Activated CD4-positive, alpha-beta T cell treated with anti-CD3 and anti-CD28 coated beads, Interleukin-2, amount 50 U/mL, for 24 hours (primary cell): ENCODE measurements at places on chromosomes 16 and 17.

- DNase-seq: no peak
These were observed 5.4 kb downstream of the LRRC75A start for GRCh38 chr17:16486373-16487250.

GRCh38 chr16:22633799-22634198, 123.1 kb downstream of the NPIPB5 start:
- no peak for DNase-seq

DNA sequence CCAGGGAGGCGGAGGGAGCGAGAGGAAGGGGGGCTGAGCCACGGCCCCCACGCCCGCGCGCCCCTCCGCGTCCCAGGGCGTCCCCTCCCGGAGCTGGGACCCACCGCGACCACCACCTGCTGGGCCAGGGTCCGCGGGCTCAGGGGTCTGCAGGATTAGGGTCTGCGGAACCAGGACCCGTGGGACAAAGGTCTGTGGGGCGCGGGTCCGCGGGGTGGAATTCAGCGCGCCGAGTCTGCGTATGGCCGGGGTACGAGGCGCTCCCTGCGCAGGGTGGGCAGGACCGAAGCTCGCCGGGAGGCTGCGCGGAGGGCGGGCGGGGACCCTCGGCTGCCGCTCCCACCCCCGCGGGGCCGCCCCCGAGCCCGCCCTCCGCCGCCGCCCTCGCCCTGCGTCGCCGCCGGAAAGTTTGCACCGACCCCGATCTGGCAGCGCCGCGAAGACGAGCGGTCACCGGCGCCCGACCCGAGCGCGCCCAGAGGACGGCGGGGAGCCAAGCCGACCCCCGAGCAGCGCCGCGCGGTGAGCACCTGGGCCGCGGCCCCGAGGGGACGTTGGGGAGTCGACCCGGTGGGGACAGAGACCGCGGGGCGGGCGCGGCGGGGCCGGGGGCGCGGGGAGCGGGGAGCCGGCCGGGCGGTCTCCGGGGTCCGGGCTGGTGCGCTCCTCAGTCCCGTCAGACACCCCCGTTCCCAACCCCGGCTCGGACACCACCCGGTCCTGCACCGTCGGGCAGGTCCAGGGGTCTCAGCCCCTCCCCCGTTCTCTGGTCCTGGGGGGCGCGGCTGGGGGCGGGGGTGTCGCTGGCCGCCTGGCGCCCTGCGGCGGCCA, at the start of gene GCGR:
Gene GCGR, plus strand, starts transcription at position 423 of the 831 bp plus-strand sequence. CDS start 4,869 bp downstream, outside the sequence.
- no peak for DNase-seq

DNA sequence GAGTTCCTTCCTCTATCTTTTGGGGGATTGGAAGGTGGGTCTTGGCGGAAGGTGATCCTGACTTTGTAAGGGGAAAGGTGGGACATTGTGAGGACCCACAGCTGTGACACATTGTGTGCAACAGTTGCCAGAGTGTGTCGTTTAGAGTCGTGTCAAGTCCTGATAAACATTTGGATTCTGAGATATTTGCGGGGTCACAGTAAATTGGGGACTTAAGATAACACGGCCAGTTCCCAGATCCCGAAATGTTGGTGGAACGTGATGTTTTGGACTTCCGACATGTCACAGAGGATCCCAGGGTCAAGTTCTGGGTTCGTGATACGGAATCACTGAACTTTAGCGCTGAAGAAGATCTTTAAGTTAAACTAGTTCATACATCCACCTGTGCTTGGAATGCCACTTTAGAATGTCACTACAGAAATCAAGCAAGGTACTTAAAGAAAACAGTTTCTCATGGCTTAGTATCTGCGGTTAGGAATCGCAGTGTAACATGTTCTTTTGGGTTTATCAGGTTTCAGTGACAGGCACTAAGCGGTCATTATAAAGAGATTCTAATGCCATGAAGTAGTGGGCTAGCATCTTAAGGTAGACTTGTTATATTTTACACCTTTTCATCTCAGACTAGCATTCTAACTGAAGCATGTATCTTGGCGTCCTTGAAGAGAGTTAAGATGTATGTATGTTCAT, 815 bp downstream of the ATAD5 start:
- DNase-seq: no peak

- DNase-seq: no peak
These were observed 56.9 kb downstream of the WIPI1 start for GRCh38 chr17:68400404-68400735.

DNA sequence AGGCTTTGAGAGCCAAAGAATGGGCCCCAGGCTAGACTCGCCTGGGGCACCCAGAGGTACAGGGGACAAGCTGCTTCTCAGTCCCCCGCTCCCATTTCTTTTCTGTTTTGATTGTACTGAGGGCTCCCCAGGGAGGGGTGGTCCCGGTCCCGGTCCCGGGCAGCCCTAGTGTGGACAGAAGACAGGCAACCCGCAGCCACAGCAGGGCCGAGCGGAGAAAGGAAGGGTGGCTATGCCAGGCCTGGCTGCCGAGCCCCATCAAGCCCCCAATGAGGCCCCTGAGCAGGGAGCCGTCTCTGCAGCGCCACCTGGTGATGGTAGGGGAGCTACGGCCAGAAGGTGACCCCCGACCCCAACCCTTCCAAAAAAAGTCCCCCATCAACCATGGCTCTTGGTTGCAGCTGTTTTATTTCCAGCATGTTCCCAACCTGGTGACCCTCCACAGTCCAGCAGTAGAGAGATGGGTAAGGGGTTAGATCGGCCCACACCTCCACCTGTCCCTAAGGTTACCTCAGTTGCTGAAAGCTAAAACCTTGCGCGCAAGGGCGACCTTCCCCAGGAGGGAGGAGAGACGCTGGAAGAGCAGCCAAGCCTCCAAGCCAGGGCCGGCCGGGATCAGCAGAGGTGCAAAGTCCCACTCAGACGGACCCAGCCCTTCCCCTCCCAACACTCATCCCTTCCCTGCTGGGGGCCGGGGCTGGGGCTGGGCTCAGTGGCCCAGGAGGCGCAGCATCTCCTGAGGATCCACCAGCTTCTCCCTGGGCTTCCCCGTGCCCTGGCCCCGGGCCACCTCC, 2.6 kb upstream of the GRIN2C start:
- peak; percentile 56 for DNase-seq

- no peak for DNase-seq
These were observed 27.4 kb downstream of the CDRT15 start for GRCh38 chr17:14209215-14209614.

DNA sequence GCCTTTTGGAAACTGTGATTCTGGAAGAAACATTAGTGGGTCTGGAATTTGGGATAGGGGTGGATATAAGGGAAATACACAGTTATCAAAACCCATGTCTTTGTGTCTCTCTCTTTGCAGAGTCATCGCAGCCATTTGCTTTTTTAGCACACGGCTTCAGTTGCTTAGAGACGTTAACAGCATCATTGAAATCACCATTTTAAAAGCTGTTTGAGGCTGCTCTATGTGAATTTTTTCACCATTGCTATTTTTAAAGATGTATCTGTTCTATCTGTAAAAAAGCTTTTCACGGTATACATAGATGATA, 47.3 kb downstream of the OMG start:
- DNase-seq: no peak

DNA sequence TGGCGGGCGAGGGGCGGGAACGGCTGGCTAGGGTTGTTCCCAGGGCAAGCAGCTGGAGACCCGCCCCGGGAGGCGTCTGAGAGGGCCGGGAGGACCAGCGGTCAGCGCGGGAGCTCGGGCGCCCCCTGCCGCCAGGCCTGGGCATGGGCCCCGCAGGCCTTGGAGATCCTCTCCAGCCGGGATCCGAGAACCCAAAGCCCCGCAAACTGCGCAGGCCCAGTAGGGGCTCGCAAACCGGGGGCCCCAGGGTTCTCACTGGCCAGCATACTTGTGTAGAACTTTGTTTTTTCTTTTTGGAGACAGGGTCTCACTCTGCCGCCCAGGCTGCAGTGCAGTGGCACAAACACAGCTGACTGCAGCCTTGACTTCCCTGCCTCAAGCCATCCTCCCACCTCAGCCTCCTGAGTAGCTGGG, 20.8 kb upstream of the ZNF423 start:
- DNase-seq: no peak

DNA sequence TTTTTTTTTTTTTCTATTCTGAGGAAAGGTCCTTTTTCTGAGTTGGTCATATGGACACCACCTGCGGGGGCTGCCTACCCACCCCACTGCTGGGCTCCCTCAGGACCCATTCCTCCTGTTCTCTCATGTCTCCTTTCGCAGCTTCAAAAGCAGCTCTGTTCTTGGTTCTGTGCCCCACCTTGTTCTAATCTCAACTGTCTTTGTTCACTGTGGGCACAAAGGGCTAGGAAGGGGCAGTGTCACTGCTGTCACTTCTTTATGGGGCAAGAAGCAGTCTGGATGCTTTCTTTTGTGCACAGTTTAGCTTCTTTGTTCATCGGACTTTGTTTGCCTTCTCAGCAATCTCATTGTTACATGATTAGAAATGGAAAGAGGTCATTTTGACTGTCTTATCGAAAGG, 7.1 kb downstream of the GOSR2 start:
- DNase-seq: no peak

- DNase-seq: no peak
These were observed 99.9 kb downstream of the NDE1 start for GRCh38 chr16:15749985-15750384.

DNA sequence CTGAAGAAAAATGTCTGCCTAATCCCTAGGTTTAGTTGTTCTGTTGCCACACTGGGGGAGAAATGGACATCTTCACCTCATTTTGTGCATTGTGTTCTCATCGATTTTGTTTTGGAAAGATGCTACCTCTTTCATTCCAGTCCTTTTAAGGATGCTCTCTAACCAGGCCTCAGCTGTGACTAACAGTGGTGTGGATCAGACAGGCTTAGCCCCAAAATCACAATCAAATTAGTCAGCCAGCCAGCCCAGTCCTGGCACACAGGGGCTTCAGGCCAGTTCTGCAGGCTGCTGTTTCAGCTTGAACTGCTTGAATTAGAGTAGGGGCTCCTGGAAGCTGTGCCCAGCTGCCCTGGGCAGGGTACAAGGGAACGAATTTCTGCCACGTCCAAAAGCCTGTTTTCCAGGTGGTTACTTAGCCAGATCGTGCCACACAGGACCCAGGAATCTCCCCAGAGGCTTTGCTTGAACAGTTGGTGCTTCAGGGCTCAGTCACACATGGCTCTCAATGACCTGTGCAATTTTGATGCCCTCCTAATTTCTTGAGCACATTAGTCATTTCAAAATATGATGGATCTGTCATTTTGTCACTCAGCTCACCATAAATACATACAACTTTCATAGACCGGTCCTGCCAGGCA, 60.7 kb downstream of the CLEC16A start:
- no peak for DNase-seq

DNA sequence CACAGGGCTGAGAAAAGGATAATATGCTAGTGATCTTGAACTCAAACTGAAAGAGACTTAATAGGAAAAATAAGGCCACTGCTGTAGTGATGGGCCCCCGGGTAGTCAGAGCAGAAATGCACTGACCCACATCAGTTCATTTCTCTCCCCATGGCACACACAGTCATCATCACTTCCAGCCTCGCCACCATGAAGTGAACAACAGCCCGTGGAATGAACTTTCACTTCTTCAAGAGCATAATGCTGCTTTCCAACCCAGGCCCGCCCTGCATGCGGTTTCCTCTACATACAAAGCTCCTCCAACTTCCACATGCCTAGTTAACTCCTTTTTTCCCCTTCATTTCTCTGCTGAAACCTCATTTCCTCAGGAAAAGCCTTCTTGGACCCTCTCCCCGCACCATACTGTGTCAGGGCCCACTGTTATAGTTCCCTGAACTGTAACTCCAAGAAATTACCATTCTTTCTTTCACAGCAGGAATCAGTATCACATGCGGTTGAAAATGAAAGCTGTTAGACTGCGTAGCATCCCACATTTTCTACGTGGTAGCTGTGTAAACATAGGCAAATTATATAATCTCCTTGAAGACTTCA, 65.8 kb upstream of the SMIM36 start:
- peak; percentile 16 for DNase-seq

- no peak for DNase-seq
These were observed 13.6 kb upstream of the RASD1 start for GRCh38 chr17:17509601-17510425.

DNA sequence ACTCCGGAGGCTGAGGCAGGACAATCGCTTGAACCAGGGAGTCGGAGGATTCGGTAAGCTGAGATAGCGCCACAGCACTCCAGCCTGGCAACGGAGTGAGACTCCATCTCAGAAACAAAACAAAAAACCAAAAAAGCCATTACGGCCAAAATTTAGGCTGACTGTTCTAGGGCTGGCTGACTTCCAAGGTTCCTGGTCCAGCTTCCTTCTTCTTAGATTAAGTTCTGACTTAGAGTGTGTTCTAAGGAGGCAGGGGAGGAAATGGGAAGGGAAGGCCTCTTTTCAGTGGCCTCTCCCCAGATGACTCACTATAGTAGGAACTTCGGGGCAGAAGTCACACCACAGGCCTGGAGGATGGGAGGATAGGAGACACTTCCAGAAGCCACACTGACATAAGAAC, 27.7 kb upstream of the CLEC18B start:
- no peak for DNase-seq
